ENCODE measurements at places on chromosomes 12 and 14.

GRCh38 chr12:78038541-78038940, 207.8 kb downstream of the NAV3 start:
- DNase-seq: no peak

DNA sequence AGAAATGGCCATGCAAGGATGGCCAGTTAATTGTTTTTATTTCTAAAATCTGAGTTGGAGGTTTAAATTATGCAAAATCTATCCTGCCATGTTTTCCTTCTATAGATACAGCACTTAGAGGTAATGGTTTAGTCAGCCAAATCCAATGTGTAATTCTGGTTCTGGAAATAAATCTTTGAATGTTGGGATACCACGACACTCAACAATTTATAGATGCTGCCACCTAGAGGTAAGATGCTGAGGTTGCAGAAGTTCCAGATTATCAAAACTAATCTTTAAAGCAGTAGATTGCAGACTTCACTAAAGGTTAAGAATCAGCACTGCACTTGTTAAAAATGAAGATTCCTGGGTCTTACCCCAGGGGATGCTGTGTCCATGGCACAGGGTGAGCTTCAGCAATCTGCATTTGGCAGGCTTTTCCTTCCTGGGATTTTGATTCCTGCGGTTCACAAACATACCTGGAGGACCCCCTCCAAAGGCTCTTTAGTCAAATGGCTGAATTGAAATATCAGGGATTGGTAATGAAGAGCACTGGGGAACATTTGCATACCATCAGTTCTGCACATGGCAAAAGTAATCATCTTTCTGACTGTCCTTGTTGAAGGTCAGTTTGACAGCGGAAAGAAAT, 53.4 kb upstream of the ANO4 start:
- DNase-seq: no peak

GRCh38 chr12:111773801-111774551, 7.2 kb downstream of the ALDH2 start:
- DNase-seq: no peak

DNA sequence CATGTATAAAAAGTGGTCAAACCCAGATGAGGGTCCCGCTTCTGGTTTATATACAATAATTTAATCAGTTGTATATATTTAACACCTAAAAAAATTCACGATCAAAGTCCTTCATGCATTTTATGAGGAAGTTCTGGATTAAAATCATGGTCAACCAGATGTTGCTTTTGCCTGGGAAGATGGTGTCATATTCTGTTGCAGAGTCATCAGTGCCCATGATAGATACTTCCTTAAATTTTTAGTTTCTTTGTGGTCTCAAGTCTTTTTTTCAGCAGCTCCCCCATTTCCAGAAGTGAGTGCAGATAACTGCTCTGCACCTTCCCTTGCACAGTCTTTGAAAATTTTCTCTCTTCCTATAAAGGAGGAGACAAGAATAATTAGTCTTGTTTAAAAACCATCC, 16.1 kb downstream of the ERP29 start:
- DNase-seq: no peak

DNA sequence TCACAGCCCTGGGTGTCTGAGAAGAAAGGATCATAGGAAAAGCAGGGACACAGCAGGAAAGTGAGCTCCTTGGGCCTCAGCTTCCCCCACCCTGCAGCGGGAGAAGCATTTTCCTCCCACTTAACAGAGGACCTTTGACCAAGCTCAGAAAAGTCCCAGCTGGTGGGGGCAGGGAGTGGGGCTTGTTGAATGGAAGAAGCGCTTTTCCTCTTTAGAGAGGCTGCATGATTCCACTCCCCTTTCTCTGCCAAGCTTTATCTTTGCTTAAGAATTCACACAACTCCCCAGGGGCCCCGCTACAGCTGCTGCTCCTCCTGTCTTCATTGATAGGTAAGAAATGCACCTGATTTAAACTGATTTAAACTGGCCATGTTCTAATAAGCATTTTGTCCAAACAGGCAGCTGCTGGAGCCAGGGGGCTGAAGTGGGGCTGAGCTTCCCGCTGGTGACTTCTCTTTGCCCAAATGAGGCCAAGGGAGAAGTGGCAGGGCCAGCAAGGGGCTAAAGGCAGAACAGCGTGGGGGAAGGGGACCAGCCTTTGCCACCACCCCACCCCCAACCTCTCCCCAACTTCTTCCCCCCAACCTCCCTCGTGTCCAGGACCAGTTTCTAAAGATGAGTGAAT, 1.7 kb upstream of the PAPLN start:
- no peak for DNase-seq

GRCh38 chr12:5036031-5036430, 7.6 kb upstream of the KCNA5 start:
- DNase-seq: no peak

DNA sequence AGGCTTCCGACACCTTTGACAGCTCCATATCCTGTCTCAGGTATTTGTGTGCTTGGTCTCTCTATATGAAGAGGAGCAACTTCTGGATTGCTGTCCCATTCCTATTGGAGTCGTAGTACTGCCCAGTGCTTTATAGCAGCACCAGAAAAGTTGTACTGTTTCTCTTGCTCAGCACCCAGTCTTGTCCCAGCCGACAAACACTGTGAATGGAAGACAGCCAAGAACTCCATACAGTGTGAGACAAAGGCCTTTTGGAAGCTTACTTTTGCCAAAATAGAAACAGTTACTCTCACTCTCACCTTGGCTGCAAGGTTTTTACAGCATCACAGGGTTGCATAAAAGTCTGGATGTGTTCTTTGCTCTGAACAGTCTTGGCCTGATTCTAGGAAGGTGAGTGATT, 105.3 kb downstream of the TGFB3 start:
- DNase-seq: no peak

DNA sequence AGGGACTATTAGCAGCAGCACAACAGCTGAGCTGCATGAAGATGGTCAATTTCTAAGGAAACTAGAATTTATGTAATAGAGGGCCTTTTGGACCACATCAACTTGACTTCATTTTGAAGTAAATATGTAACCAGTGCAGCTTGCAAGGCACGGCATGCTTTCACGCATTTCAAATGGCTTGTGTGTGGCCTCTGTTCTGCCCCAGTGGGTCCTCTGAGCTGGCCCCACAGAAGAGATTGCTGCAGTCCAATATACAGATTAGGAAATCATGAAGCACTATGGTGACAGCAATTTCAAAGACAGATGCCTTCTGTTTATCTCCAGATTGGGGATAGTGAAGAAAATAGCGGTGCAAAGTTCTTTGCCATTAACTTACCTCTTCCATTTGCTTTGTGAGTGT, 101.4 kb downstream of the PDZRN4 start:
- no peak for DNase-seq

DNA sequence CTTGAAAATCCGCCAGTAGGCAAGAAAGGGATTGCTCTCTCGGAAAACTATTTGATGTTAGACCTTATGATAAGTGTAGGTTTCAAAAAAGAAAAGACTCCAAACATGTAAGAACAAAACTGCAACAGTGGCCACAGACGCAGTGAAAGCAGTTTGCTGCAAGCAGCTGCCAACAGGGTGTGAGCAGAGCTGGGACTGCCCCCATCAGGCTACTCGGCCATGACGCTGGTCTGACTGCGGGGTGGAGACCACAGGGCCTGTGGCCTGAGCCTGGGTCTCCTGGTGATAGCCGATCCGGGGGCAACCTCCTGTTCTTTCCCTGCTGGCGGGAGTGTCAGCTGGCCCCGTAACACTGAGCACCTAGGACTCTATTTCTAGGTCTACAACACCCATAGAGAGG, 63.2 kb downstream of the AMN start:
- no peak for DNase-seq

- DNase-seq: no peak
Observed at GRCh38 chr12:120321382-120322202, 6.0 kb downstream of the PLA2G1B start.

GRCh38 chr12:4483885-4484823, 38.5 kb upstream of the FGF6 start:
- no peak for DNase-seq

- no peak for DNase-seq
Observed at GRCh38 chr14:40053416-40053815, 621.2 kb upstream of the FBXO33 start.

DNA sequence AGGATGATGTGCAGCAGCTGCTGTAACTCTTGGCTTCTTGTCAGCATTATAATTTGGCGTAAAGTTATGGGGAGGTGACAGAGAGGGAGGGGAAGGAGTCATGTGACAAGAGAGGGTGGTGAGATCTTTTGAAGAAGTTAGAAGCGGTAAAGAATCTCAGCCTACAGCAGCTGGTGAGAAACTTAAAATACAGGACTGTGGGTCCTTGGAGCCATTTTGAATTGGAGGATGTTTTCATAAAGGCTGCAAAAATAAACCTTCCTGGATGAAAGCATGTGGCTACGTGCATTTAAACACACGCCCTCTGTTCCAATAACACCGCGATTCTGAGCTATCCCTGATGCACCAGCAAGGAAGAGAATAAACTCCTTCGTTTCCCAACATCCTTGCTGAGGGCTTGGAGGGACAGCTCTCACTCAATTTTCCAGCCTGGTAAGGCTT, 133.7 kb downstream of the TMEM30B start:
- no peak for DNase-seq

DNA sequence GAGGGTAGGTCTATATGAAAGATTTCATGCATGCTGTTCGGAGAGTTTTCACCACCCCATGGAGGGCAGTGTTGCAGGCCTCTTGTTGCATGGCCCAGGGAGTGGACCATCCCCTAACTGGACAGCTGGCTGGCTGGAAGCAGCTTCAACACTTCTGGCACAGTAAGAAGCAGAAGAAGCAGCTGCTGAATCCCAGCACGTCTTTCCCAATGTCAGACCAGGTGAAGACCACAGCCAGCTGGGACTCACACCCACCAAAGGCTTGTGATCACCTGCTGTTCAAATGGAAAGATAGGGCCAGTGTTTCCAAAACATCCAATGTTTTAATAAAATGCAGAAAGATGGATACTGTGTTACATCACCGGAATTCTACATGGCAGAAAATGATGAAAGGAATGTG, 1423.6 kb downstream of the AACS start:
- DNase-seq: no peak

DNA sequence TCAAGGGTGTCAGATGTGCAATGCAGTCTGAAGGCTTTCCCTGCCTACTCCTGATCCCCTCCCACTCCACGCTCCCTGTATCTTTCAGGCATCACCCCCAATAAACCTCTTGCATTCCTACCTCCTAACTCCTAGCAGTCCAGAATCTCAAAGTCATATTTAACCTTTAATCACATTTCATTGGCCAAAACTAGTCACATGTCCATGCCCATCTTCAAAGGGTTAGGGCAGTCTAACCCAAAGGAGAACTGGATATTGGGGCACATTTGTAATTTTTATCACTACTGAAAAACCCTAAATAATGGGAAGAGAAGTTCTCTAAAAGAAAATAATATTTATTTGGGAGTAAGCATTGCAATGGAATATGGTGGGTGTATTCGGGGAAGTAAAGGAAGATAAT, 5.4 kb upstream of the C12orf75 start:
- DNase-seq: no peak

GRCh38 chr14:58298477-58299400, at the start of gene ARID4A:
Gene ARID4A (plus strand): TSS chr14:58298555. CDS start chr14:58299855, 1,300 bp downstream.
- peak; percentile 73 for DNase-seq

GRCh38 chr12:54240129-54240528, 39.8 kb downstream of the CBX5 start:
- no peak for DNase-seq
